ENCODE measurements at places on chromosomes 4 and X.

DNA sequence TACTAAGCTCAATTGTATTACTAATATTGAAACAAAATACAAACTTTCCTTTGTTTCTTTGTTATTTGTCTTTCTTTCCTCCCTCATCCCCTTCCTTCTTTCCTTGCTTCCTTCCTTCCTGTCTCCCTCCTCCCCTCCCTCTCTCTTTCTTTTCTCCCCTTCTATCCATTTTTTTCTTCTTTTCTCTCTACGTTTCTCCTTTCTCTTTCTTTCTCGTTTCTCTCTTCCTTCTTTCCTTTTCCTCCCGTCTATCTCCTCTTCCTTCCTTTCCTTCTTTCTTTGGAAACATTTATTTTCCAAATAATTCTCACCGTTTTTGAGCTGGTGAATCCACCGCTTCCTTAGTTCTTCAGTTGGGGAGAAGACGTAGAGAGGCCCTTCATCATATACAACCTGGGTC lies 16.3 kb downstream of the BTK start:
- DNase-seq: no peak

- DNase-seq: peak; percentile 82
These were observed 159.6 kb downstream of the TET2 start for GRCh38 chr4:105306158-105306781.

GRCh38 chrX:111492085-111492484 lies 19.4 kb upstream of the SERTM2 start:
- DNase-seq: no peak

DNA sequence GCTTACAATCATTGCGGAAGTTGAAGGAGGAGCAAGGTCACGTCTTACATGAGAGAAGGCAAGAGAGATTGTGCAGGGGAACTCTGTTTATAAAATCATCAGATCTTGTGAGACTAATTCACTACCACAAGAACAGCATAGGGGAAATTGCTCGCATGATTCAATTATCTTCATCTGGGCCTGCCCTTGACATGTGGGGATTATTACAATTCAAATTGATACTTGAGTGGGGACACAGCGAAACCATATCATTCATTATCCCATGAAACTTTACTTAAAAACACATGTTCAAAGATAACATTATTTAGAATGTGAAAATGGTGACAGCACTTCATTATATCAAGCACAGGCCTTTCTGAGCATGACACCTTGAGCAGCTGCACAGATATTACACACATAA lies 1087.8 kb downstream of the C4orf33 start:
- no peak for DNase-seq

DNA sequence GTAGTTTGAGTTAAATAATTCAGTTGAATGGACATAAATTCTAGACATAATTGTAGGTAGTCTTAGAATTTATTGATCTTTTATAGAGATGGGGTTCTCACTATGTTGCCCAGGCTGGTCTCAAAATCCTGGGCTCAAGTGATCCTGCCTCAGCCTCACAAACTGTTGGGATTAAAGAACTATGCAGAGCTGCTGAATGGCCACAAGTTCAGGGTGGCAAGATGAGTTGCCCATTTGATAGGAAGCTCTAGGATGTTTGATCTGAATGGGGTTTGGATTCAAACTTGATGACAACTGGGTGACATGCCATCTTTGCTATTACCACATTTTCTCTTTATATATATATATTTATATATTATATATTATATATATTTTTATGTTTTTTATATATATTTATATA lies 3.6 kb downstream of the RPL36A start:
- no peak for DNase-seq

GRCh38 chr4:54783402-54784110 lies 125.8 kb downstream of the KIT start:
- DNase-seq: no peak

GRCh38 chrX:7801711-7802110 lies 41.3 kb upstream of the VCX start:
- DNase-seq: no peak

GRCh38 chr4:83905952-83906351 lies 370.0 kb downstream of the GPAT3 start:
- DNase-seq: no peak

GRCh38 chr4:152803541-152803940 lies 23.8 kb downstream of the ARFIP1 start:
- DNase-seq: no peak
